Occipital lobe (tissue), 3 donors: ENCODE measurements at places on chromosomes 13 and 19. TPM values are rescaled to one million over a fixed set of nuclear protein-coding genes. Genes with fewer than 3 reads are reported as not detected.

Gene SMAD9
- total RNA-seq: 20.1 TPM

Gene ANGPTL4
- 0.94 TPM for total RNA-seq

Gene SGTA
- total RNA-seq: 24.2 TPM

Gene IZUMO2
- not detected for total RNA-seq

Gene LYPD3
- total RNA-seq: not detected

Gene EID2B
- total RNA-seq: 18.9 TPM

Gene EXOC3L2
- total RNA-seq: not detected

Gene NCR1
- total RNA-seq: not detected

Gene RFC3
- 21.5 TPM for total RNA-seq

Gene CLEC11A
- 2.5 TPM for total RNA-seq

Gene METTL21C
- not detected for total RNA-seq

Gene ZNF8
- 17.2 TPM for total RNA-seq

Gene NLRP4
- under 0.01 TPM for total RNA-seq

Gene PARP4
- total RNA-seq: 6.4 TPM

Gene PGLYRP1
- not detected for total RNA-seq

Gene ZSCAN22
- 3.0 TPM for total RNA-seq
